ENCODE measurements at places on chromosomes 5 and 9. TPM values are rescaled to one million over a fixed set of nuclear protein-coding genes. Genes with fewer than 3 reads are reported as not detected.
A peak's percentile ranks its signal among the peaks of the same experiment; 100 is the strongest.

DNA sequence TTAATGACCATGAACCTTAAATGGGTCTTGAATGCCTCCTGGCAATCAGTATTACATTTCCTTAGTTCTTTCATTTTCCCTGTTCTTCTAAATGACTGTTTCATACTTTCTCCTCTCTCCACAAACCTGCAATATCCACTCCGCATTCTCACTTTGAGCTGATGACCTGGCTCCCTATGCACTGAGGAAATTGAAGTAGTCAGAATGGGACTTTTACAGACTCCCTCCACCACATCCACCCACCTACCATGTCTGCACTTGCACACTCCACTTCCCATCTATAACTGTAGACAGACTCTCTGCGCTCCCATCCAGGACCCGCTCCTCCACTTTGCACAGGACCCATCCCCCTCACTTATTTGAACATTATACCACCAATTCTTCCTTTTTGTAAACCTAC is 36.2 kb upstream of the GZMA start:
- DNase-seq = no peak

DNA sequence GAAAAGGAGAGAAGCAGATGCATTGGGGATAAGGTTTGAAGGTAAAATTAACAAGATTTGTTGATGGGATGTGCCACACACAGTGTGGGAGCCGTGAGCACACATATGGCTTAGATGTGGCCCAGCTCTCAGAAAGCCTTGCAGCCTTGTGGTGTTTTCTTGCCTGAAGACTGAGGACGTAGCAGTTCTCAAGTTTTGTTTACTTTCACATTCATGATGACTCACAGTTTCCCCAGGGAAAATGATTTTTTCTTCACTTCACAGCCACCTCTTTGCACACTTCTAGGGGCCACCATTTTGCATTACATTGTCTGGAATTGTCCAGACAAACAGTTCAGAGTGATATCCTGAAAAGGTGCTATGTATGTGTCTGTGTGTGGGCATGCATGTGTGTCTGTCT is 126.2 kb downstream of the BASP1 start:
- DNase-seq = peak; percentile 84

DNA sequence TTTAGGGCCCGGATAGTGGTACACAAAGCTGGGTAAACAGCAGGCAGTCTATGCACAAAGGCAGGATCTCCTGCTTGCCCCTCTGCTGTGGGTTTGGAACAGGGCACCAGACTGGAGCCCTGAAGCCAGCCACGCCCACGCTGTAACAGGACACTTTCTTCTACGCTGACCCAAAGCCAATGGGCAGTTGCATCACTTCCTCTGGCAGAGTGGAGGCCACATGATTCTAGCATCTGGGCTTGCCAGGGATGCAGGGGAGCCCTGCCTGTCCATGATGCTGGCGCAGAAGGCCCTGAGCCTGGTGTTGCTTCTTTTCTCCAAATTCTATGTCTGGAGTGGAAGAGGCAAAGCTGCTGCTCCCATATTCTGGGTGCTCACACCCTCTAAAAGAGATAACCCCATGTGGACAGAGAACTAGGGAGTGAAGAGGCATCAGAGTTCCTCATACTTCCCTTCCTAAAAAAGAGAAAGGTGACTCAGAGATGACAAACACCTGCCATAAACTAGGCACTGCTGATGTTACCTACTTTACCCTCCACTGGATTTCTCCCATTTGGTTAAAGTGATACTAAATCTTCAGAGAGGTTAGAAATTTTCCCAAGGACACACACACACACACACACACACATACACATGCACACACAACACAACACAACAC is 260.3 kb upstream of the KLF4 start:
- peak; percentile 93 for DNase-seq

Gene SNX18
- total RNA-seq = 38.8 TPM

- DNase-seq = peak; percentile 29
These were observed 43.7 kb upstream of the SLIT3 start for GRCh38 chr5:169344629-169345028.

GRCh38 chr5:154472871-154473580 is 5.0 kb downstream of the HAND1 start:
- DNase-seq = peak; percentile 6

Gene CSF1R
- total RNA-seq = 1.4 TPM

Gene DAPK1
- total RNA-seq = 31.1 TPM

GRCh38 chr5:81884871-81885270 is 87.0 kb upstream of the ATG10 start:
- no peak for DNase-seq

DNA sequence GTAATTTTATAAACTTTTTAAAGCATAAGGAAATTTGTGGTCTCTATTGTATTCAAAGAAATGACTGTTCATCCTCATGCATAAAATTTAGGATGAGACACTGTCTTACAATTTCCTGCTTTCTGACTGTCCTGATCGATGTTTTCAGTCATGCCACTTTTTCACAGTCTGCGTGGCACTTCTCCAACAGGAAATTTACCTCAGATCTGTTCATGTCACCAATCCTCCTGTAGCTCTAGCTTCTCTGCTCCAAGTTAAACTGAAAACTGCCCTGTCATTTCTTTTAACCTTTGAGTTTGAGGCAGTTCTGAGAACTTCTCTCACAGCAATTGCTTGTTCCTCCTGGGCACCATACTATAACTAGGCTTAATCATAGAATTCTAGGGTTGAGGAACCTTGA is 455.1 kb downstream of the EFNA5 start:
- DNase-seq = no peak

- DNase-seq = peak; percentile 85
These were observed 670.8 kb downstream of the ACTL7B start for GRCh38 chr9:108184941-108185340.

DNA sequence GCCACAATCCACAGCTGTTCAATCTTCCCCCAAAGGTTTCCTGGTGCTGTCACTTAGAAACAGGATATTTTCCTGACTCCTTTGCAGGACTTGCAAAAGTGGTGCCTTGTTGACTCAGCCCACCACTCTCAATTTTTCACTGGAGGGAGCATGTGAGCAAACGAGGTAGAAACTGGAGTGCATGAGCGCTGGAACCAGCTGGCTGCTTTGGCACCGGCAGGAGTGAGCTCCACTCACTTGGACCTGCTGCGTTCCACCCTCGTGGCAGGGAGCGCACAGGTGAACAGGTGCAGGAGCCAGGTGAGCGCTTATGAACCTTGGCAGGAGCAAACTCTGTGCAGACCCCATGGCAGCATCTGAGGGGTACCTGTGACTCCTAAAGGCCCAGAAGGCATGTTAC is 364.1 kb upstream of the RORB start:
- DNase-seq = no peak

DNA sequence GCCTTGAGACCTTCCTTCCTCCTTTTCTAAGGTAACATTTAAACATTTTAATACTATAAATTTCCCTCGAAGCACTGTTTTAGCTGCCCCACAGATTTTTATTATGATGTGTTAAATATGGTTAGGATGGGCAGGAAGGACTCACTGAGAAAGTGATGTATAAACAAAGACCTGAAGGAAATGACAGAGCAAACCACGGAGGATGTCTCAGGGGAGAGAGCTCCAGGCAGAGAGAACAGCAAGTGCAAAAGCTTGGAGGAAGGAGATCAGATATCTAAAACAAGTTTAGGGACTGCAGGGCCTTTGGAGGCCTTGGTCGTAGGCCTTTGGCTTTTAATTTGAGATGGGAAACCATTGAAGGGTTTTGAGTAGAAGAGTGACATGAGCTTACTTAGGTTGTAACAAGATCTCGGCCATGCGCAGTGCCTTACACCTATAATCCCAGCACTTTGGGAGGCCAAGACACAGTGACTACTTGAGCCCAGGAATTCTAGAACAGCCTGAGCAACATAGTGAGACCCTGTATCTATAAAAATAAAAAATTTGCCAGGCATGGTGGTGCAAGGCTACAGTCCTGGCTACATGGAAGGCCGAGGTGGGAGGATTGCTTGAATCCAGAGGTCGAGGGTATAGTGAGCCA is 35.5 kb upstream of the LRRTM2 start:
- no peak for DNase-seq

GRCh38 chr5:114726131-114726530 is 364.3 kb downstream of the KCNN2 start:
- no peak for DNase-seq

GRCh38 chr5:17302604-17303003 is 85.2 kb downstream of the BASP1 start:
- DNase-seq = no peak

Gene C5orf58
- not detected for total RNA-seq

Gene SLC6A18
- total RNA-seq = not detected

- DNase-seq = no peak
These were observed 23.9 kb downstream of the SLC36A1 start for GRCh38 chr5:151471276-151471675.
